ENCODE measurements at places on chromosomes 6 and 20.

GRCh38 chr6:25194172-25194678 lies 84.9 kb upstream of the CARMIL1 start:
- no peak for DNase-seq

- no peak for DNase-seq
Observed at GRCh38 chr6:81734081-81734480, 18.4 kb downstream of the TENT5A start.

DNA sequence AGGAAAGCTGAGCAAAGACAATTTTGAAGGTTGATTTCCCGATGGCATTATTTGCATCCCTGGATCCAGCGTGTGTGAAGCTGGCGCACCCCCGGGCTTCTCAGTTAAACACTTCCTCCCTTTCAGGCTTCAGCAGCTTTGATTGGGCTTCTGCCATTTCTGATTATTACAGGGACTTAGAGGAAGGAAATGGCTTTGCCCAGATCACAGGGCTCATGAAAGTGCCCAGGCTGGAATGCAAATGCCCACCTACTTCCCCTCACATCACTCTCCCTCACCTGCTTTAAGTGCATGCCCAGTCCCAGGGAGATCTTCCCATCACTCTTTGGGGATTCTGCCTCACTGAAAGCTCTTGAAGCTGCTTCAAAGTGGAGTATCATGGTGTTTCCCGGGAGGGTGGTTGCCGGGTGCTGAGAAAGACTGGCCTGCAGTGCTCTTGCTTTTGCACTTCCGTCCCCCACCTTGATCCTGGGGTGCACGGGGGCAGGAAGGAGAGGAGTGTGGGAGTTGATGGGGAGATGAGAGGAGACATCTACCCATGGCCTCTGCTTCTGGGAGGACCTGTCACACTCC lies 28.3 kb downstream of the PHACTR3 start:
- DNase-seq = peak; percentile 43

DNA sequence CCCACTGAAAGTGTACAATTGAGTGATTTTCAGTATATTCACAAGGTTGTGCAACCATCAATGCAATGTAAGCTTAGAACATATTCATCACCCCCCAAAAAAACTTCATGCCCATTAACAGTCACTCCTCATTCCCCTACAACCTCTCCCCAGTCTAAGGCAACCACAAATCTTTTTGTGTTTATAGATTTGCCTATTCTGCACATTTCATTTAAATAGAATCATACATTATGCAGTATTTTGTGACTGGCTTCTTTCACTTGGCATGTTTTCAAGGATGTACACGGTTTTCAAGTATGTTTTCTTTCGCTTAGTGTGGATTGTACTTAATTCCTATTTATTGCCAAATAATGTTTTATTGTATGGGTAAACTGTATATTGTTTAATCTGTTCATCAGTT lies 329.3 kb upstream of the RNF24 start:
- DNase-seq = no peak

- no peak for DNase-seq
Observed at GRCh38 chr6:102742028-102742427, 1348.5 kb downstream of the GRIK2 start.

GRCh38 chr6:22471132-22471690 lies 98.2 kb upstream of the HDGFL1 start:
- no peak for DNase-seq

All from activated effector memory CD4-positive, alpha-beta T cell treated with anti-CD3 and anti-CD28 coated beads, Interleukin-2, amount 50 U/mL, for 16 hours (primary cell).